CD4-positive, alpha-beta T cell treated with Interleukin-21 for 1 hour (primary cell): ENCODE measurements at places on chromosomes 7 and 10.

DNA sequence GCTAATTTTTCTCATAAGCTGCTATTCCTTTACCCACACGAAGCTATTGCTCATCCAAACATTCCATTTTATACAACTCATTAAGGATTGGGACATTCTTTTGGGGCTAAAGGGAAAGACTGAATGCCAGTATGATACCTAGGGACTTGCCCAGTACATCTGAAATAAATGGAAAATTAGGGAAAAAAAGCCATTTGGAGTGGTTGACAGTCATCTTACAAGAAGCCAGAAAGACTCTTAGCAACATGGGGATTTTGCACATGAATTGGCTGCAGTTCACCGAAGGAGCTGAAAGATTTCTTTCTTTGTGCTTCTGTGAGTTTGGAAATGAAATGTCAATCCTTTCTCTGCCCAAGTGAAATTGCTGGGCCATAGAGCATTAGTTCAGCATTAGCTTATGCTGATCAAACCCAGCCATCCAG, 43.3 kb upstream of the MTURN start:
- DNase-seq: no peak

DNA sequence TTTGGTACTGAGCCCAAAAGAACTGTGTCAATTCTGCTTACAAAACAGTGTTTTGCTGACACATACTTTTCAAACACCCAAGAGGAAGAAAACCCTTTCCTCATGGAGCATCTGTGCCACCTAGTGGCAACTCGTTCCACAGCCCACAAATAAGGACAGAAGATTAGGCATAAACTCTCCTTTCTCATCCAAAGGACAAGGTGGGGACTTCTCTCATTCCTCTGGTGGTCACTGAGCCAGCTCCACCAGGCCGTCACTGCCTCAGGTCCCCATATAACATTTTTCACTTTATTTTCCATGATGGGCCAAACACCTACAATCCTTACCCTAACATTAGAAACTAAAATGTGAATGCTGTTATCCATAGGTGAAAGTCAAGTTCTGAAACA, 76.9 kb downstream of the RNF216 start:
- peak; percentile 84 for DNase-seq

- DNase-seq: no peak
Observed at GRCh38 chr7:86485827-86486226, 157.9 kb upstream of the GRM3 start.

- DNase-seq: no peak
Observed at GRCh38 chr10:34134602-34135001, 680.5 kb downstream of the PARD3 start.

- DNase-seq: no peak
Observed at GRCh38 chr7:10475940-10476641, 497.6 kb upstream of the PHF14 start.
